ENCODE measurements at places on chromosomes 5 and 9.

- DNase-seq, result no peak
Observed at GRCh38 chr5:167332309-167332708, 959.1 kb upstream of the WWC1 start.

- DNase-seq, result no peak
Observed at GRCh38 chr5:44691802-44692201, 116.9 kb upstream of the MRPS30 start.

DNA sequence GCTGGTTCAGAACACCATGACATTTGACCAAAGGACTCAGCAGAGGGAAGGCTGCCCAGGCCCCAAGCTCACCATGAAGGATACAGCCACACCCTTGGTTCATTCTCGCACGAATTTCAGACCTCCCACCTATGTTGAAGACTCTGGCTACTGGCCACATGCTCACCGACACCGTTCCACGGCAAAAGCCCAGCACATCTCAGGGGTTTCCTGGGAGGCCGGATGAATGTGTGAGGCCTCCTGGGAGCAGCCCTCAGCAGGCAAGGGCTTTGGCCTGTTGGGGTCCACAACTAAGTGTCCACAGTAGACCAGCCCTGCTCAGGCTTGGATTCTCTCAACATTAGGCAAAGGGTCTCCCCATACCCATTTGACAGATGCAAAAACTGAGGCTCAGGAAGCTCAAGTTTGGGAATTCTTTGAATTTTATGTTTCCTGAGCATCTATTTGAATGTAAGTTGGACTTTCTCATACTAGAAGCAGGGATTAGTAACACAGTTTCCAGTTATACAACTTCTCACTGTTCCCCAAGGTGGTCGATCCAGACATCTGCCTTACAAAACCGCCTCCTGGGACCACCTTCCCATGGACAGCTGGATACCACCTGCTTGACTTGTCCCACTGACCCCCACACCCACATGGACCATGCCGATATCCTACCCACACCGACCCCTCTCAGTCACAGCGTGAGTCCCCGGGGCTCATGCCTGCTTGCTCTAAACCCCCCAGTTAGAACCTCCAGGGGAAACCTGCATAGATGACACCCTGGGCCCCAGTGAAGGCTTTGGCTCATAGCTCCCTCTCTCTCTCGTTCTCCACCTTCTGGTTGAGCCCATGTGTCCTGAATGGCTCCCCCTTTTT is 27.9 kb downstream of the CCT5 start:
- no peak for DNase-seq

DNA sequence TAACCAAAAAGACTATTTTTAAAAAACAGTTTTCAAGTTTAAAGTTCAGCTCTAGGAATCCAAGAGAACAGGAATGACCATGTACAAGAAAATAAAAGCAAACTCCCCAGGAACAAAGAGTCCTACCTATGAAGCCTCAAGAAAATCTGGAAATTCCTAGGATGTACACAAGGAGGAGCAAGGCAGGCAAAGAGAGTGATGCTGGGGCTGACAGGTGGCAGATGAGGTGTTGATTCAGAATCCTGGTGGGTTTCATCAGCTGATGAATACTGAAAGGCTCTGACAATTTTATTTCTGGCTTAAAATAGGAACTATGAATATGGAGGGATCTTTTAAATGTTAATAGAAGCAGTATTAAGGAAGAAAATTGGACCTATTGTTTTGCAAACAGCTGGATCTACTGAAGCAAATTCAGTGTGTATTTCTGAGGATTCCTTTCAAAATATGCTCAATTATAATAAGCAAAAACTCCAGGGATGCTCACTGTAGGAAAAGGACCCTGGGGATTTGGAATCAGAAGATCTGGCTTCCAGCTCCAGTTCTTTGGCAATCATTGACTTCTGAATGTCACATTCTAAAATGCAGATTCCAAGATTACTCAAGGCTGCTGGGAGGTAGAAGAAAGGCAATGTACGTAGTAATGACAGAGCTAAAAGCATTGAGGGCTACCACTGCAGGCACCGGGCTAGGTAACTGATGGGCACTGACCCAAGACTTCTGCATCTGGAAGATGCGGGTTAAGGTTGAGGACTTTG is 28.0 kb upstream of the SH3RF2 start:
- DNase-seq, result no peak

GRCh38 chr5:95803271-95804148 is 19.0 kb downstream of the GLRX start:
- DNase-seq, result no peak

Data from stimulated activated CD4-positive, alpha-beta T cell treated with anti-CD3 and anti-CD28 coated beads, TNF-alpha, amount 100 ng/mL, for 24 hours (primary cell).